GM23248 (cell line): ENCODE measurements at places on chromosomes 16 and 17. TPM values are rescaled to one million over a fixed set of nuclear protein-coding genes. Genes with fewer than 3 reads are reported as not detected.

DNA sequence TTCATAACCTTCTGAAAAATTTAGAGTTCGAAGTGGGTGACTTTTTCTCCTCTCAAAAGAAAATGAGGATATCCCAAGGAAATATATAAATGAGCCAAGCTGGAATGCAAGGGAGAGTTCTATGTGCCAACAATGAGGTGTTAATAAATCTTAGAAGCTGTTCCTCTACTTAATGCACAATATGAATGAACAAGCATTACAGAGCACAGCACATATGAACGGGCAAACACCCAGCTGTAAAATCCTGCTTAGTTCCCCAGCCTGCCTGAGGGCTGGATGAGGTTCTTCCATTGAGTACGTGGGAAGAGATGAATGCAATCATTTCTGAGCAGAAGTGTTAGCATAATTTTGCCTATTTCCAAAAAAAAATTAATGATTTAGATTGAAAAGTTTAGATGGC is 58.1 kb downstream of the WDR59 start:
- no peak for DNase-seq

GRCh38 chr16:85634747-85635544 is 21.8 kb downstream of the GSE1 start:
- DNase-seq, result no peak

The RNU2-1 gene
- total RNA-seq, result not detected in 2 replicates

DNA sequence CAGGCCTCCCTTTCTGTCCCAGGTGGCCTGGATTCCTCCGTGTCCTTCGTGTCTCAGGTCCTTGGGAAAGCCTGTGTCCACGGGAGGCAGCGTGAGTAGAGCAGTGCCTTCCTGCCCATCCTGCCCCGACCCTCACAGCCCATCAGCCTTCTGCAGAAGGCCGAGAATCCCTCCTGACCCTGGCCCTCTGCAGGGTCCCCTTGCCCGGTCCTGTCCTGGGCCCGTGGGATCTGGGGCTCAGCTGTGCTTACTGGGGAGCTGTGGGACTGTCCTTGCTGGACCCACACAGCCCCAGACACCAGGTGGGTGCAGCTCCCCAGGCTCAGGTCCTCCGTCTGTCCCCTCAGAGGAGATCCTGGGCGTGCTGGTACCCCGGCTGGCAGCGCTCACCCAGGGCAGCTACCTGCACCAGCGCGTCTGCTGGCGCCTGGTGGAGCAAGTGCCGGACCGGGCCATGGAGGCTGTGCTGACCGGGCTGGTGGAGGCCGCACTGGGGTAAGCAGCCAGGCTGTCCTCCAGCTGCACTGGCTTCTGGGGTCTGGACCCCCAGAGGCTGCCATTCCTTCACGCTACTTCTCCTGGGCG is 3.9 kb downstream of the TELO2 start:
- no peak for DNase-seq

GRCh38 chr16:24051125-24051524 is 205.0 kb upstream of the CACNG3 start:
- no peak for DNase-seq

The GPR139 gene
- not detected in 2 replicates for total RNA-seq

GRCh38 chr17:82228842-82229697 is at the start of gene SLC16A3:
SLC16A3 (plus strand) TSS chr17:82229042; CDS start chr17:82236009, 6,967 bp downstream.
- DNase-seq, result peak; percentile 90

The CDC6 gene
- total RNA-seq, result 12.4 and 13.4 TPM in 2 replicates

DNA sequence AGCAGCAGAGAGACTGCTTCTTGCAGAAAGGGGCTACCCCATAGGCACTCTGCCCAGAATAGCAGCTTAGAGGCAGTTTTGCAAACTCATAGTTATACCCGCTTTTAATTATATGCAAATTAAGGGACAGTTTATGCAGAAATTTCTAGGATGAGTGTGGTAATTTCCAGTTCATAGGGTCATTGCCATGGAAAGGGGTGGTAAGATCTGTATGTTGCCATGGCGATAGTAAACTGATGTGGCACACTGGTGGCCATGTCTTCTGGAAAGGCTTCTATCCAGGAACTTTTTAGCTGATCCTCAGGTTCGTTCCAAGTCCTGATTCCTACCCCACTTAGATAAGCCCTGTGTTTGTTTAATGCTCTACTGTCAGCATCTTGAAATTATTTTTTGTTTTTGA is 6.2 kb downstream of the STXBP4 start:
- no peak for DNase-seq

DNA sequence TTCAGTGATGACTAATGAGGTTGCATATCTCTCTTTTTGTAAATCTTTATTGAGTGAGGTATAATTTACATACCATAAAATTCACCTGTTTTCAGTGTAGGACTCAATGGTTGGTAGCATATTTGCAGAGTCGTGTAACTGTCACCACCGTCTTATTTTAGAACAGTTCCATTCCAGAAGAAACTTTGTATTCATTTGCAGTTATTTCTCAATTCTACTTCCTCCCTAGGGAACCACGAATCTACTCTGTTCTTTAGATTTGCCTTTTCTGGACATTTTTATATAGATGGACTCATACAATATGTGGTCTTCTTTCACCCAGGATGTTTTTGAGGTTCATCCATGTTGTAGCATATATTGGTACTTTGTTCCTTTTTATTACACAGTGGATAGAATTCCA is 3.7 kb downstream of the FTO start:
- DNase-seq, result no peak

The SETD6 gene
- 11.5 and 14.9 TPM in 2 replicates for total RNA-seq

GRCh38 chr16:86578611-86579267 is 390 bp downstream of the FOXL1 start:
- peak; percentile 91 for DNase-seq

The METTL23 gene
- 22.5 and 35.6 TPM in 2 replicates for total RNA-seq

The LPO gene
- total RNA-seq, result not detected in 2 replicates

The PRCD gene
- 1.5 and 3.4 TPM in 2 replicates for total RNA-seq

The ENGASE gene
- 7.8 and 8.4 TPM in 2 replicates for total RNA-seq

The IKZF3 gene
- not detected in 2 replicates for total RNA-seq

GRCh38 chr16:23114131-23114904 is 34.9 kb downstream of the USP31 start:
- DNase-seq, result no peak

- DNase-seq, result no peak
Measured at GRCh38 chr17:33115366-33115765, 123.7 kb downstream of the SPACA3 start.

GRCh38 chr17:58244963-58245362 is 6.6 kb downstream of the LPO start:
- DNase-seq, result no peak

DNA sequence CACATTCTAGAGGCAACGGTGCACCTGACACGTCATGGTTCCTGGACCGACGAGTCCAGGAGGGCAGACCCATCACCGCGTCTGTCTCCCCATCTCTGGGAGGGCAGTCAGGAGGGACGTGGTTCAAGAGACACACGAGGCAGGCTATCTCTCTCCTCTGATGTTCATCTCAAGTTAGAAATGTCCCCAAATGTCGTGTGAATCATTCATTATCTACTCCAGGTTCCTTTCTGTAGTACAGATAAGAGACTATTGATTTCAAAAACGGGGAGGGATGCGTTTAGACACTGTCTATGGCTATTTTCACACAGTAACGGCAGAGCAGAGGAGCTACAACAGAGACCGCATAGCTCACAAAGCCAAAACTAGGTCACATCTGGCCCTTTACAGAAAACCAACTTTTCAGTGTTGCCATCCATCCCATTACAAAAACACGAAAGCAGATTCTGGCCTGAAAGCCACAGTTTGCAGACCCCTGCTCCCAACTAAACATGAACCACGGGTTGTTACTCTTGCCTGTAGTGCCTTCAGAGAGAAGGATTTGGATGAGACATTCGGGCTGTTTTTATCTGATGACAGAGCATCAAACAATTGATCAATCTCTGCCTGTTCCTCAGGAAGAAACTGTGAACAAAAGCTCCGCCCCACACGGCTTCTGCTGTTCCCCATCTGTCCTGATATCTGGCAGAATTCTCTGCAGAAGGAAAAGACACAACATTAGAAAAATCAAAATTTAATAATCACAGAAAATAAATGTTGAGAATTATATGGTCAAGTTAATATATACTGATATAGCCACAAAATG is 6.8 kb downstream of the MEAK7 start:
- no peak for DNase-seq

DNA sequence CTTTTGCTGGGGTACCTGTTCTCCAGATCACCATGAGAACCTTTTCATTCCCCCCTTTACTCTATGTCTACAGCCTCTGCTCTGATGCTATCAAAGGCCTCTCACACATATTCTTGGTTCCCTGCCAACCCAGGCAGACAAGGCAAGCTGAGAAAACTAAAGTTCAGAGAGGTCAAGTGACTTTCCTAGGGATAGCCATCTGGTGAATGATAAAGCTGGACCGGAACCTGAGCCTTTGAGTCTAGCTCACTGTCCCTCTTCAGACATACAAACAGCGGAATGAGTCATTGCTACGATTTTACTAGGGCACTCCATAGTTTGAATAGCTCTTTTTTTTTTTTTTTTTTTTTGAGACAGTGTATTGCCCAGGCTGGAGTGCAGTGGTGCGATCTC is 73.3 kb downstream of the XYLT1 start:
- peak; percentile 64 for DNase-seq

The ORMDL3 gene
- total RNA-seq, result 60.4 and 66.0 TPM in 2 replicates

- peak; percentile 41 for DNase-seq
Measured at GRCh38 chr16:56013962-56014552, 138.9 kb upstream of the CES5A start.

GRCh38 chr17:63675607-63676546 is 24.0 kb downstream of the LIMD2 start:
- DNase-seq, result peak; percentile 84

DNA sequence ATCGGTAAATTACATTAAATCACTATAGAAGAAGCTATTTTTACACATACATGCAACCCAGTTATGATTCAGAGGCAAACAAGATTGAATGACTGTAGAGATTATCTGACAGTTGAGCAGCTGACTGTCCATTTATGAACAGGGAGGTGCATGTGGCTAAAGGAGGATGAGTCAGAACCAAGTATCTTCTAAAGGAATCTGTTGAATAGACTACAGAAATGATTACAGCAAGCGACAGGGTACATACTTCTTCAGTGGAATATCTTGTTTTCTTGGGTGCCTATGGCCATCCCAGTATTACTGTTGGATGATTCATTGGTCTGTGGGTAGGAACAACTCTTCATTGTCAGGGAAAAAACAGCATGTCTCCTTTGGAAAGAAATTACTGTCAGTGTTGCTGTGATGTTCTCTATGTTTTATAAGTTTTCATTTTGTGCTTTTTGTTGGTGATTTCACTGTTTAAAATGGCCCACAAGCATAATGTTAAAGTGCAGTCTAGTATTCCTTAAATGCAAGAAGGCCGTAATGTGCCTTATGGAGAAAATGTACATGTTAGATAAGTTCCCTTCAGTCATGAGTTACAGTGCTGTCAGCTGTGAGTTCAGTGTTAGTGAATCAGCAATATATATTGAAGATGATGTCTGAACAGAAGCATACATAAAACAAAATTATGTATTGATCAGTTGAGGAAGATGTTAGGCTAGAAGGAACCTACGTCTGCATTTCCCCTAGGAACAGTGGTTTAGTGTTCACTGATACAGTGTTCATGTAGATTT is 27.0 kb downstream of the CBFB start:
- DNase-seq, result peak; percentile 97

- DNase-seq, result no peak
Measured at GRCh38 chr16:59552164-59552563, 818.0 kb upstream of the GOT2 start.

DNA sequence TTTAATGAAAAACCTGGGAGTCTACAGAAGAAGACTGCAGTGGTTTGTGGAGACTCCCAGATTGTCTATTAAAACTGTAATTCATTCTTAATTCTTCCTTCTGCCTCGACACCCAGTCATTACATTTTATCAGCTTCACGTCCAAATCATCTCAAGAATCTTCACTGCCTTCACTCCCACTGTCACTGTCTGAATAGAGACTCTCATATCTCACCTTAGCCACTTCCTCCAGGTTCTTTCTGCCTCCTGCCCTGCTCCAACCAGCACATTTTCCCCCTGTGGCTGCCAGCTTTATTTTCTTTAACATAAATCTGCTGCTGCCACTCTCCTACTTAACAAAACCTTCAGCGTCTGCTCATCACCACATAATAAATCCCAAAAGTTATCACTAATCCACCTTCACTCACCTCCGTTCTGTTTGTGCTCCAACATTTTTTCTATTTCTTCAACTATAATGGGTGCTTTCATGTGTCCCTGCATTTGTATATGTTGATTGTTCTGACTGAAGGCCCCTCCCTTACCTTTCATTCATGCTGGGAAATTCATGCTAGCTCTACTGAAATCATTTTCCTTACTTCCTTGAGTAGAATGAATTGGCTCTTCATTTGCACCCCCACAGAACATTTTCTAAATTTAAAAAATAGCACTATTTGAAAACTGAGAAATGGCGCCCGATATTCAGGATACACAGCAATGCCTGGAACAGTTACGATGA is 38.9 kb downstream of the KCNJ2 start:
- no peak for DNase-seq

GRCh38 chr17:6927290-6928126 is 68.3 kb upstream of the ALOX12 start:
- peak; percentile 77 for DNase-seq

DNA sequence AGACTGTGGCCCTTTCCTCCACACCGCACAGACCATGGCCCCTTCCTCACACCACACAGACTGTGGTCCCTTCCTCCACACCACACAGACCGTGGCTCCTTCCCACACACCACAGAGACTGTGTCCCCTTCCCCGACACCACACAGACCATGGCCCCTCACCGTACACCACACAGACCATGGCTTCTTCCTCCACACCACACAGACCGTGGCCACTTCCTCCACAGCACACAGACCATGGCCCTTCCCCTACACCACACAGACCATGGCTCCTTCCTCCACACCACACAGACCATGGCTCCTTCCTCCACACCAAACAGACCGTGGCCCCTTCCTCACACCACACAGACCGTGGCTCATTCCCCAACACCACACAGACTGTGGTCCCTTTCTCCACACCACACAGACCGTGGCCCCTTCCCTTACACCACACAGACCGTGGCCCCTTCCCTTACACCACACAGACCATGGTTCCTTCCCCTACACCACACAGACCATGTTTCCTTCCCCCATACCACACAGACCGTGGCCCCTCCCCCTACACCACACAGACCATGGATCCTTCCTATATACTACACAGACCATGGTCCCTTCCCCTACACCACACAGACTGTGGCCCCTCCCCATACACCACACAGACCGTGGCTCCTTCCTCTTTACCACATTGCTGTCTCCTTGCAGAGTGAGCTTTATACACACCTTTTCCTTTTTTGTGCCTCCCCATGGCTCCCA is 297.5 kb upstream of the FOXF1 start:
- no peak for DNase-seq

DNA sequence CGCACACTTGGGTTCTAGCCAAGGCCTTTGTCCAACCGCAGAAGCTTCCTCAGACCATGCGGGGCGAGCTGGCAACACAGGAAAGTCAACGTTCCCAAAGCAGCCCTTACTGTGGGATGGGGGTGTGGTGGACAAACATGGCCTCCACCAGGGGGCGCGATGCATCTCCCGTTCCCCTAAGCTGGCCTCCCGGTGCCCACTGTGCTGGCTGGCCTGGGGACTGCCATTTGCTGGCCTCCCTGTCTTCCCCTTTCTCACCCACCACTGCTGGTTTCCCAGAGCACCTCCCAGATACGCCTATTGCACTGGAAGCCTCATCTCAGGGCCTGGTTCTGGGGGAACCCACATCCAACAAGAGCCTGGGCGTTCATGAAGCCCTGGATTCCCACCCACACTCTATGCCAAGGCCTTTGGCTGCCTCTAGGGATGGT is 145.3 kb downstream of the IRF8 start:
- DNase-seq, result peak; percentile 61
